ENCODE measurements at places on chromosomes 7 and 10. TPM values are rescaled to one million over a fixed set of nuclear protein-coding genes. Genes with fewer than 3 reads are reported as not detected.

Gene MINDY4
- polyA plus RNA-seq, result 1.2 TPM

Gene MEOX2
- polyA plus RNA-seq, result 0.23 TPM

Gene CYTH3
- polyA plus RNA-seq, result 10.1 TPM

Gene CTNNA3
- 0.20 TPM for polyA plus RNA-seq

Gene CHAT
- polyA plus RNA-seq, result 0.57 TPM

Gene ATAD1
- polyA plus RNA-seq, result 6.9 TPM

Gene DNAH11
- 0.13 TPM for polyA plus RNA-seq

Gene SPDYE6
- 0.23 TPM for polyA plus RNA-seq

Gene LRRC27
- 6.2 TPM for polyA plus RNA-seq
